ENCODE measurements at places on chromosomes 13 and 19.
A peak's percentile ranks its signal among the peaks of the same experiment; 100 is the strongest.

DNA sequence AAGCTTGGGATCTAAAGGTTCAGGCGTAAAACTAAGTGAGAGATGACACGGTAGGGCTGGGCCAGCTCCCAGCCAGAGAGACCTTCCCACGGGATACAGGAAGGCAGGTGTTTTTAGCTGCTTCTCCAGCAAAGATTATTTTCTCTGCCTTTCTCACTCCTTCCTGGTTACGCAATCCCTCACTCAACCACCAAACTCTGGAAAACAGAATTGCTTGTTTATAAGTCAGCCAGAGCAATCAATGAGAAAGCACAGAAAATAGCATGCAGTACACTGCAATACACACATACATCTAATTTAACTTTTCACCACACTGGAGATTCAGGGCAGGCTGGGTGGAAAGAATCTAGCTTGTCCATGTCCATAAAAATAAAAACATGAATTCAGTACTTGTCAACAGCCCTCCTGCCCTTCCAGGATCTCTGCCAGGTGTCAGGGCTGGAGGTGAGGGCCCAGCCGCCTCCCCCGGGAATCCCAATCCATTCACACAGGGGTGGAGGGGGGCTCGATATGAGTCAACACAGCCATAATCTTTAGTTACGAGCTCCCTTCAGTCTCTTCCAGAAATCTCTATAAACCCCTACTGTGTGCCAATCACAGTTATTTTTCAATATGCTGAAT lies 12.2 kb downstream of the RHPN2 start:
- no peak for DNase-seq

GRCh38 chr19:29606420-29606747 lies 301 bp downstream of the POP4 start:
- no peak for DNase-seq

- no peak for DNase-seq
Measured at GRCh38 chr19:44623080-44623479, 9.7 kb downstream of the IGSF23 start.

- no peak for DNase-seq
Measured at GRCh38 chr19:29695765-29696564, 19.1 kb downstream of the C19orf12 start.

DNA sequence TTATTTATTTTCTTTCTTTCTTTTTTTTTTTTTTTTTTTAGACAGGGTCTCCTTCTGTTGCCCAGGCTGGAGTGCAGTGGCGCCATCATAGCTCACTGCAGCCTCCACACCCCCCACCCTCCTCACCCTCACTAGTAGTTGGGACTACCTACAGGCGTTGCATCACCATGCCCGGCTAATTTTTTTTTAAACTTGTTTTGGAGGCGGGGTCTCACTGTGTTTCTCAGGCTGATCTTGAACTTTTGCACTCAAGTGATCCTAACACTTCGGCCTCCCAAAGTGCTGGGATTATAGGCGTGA lies 33.6 kb downstream of the GJA3 start:
- peak; percentile 5 for DNase-seq

- DNase-seq = no peak
Measured at GRCh38 chr13:102751886-102752285, 21.7 kb downstream of the TEX30 start.

DNA sequence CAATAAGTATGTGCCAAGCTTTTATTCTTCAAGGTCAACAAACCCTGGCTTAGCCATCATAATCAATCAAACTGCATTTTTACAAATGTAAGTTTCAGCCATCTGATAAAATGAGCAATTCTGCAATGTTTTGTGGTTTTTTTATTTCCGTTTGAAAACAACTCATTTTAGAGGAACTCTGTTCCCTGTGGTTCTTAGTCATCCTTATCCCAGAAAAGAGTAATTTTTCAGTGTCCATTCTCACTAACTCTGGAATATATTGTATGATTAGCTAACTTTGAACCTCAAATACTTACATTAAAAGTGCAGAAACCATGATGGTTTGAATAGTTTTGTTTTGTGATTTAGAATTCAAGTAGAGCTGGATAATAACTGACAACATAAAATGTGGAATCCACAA lies 87.6 kb downstream of the IRS2 start:
- DNase-seq = no peak

DNA sequence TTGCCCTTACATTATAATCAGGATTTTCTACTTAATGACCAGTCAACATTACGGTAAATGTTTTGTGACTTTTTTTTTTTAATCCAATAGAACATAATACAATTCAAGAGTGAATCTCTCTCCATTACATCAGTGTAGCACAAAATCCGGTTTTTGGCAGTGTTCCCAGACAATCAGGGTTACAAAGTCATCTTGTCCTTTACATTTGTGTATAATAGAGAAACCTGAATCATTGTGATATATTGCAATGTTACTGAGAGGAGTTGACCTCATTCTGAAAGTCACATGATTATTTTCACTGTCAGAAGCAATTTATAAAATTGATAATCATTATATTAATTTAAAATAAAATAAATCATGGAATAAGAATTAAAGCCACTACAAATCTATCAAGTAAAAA lies 1346.0 kb upstream of the SPRY2 start:
- no peak for DNase-seq

GRCh38 chr13:109180905-109181425 lies 551.6 kb downstream of the MYO16 start:
- no peak for DNase-seq

- DNase-seq = no peak
Measured at GRCh38 chr13:110312339-110313031, 5.4 kb downstream of the COL4A2 start.

- DNase-seq = no peak
Measured at GRCh38 chr19:33445442-33446329, 72.2 kb downstream of the CEBPG start.

DNA sequence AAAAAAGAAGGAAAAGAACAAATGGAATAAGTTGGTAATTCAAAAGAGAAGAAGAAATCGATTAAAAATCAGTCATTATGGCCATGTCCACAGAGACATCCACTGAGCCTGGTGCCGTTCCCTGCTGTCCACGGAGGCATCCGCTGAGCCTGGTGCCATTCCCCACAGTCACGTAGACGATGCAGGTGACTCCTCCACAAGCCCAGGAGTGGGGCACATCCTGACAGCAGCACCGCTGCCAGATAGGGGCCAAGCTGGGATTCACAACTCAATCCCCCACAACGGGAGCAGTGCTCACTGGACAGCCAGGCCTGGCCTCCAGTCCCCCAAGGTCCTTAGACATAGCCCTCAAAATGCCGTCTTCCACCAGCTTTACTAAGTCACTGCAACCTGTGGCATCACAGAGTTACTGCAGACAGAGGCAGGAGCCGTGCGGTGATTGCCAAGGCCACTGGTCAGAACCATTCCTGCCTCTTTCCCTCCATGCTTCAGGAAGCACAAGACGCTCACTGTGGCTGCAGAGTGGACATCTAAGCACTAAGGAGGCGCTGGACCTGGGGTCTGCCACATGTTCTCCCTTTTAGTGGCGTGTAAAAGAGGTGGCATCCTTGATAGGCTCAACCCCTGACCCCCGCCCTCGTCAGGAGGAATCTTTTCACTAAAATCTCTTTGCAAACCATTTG lies 131.5 kb upstream of the SPACA7 start:
- no peak for DNase-seq

DNA sequence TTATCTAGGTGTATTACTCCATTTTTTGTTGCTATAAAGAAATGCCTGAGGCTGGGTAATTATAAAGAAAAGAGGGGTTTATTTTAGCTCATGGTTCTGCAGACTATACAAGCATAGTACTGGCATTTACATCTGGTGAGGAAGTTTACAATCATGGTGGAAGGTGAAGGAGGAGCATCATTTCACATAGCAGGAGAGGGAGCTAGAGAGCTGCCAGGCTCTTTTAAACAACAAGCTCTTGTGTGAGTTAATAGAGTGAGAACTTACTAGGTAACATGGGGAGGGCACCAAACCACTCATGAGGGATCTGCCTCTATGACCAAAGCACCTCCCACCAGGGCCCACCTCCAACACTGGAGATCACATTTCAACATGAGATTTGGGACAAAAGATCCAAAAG lies 221.7 kb upstream of the GPC6 start:
- no peak for DNase-seq

DNA sequence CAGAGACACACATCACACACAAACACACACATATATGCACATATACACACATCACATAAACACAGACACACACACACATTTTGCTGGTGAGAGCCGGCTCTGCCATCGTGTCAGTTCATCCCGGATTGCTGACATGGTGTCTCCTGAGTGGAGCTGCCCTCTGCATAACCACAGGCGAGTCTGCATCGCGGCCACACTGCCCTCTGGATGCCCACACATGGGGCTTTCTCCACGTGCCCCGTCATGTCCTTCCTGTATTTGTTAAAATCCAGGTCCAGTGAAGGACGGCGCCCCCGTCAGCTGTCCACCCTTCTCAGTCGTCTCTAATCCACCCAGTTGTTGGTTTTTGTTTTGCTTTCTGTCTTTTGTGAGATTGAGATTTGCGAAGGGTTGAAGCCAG lies 52.6 kb upstream of the F7 start:
- no peak for DNase-seq

DNA sequence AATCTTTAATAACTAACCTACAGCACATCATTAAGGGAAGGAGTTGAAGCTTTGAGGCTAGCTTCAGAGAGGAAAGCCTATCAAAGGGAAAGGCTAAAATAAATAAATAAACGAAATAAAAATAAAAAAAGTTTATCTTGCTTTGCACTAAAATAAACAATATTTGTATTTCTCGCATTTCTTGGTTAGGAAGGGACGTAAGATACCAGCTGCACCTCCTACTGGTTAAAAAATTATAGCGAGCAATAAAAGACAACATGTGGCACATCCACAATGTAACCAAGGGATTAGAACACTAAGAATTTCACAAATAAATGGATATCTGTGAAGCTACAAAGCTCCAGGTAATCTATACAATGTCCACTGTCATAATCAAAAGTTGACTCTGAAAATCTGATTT lies 194.5 kb downstream of the DACH1 start:
- DNase-seq = no peak

All from stimulated activated CD4-positive, alpha-beta T cell treated with anti-CD3 and anti-CD28 coated beads, Interleukin-2, amount 100 ng/mL, for 24 hours (primary cell).